ENCODE measurements at places on chromosomes 4 and X.

GRCh38 chr4:188603646-188604045 is 464.4 kb downstream of the TRIML1 start:
- no peak for DNase-seq

GRCh38 chr4:165945991-165946390 is 73.0 kb downstream of the TLL1 start:
- no peak for DNase-seq

DNA sequence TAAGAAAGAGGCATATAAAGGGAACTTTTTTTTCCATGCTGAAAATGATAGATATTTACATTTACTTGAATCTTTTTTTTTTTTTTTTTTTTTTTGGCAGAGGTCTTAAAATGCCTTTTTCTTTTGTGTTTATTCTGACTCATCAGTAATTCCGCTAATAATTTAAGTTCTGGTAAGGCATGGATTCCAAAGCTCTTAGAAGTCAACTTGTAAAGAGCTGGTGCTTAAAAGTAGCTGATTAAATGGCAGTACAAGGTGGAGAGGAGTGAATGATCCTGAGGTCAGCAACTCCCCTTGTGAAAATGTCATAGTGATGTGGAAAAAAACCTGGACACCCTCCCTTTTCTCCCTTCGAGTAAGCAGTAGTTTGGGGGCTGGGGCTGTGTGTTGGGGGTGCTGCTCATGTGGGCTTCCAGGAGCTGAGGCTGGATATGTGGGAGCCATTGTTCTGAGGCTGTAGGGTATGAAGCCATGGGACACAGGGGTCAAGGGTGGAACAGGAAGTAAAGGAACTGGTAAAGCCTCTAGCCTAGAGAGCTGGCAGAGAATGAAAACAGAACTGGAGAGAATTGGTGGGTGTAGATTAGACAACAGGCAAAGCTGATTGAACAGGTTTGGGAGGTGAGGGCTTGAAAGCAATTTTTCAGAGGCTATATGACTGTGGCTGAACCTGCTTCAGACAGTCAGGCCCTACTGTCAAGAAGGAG is 41.0 kb upstream of the PITX2 start:
- DNase-seq = no peak

- DNase-seq = no peak
Measured at GRCh38 chr4:188930822-188931221, 791.6 kb downstream of the TRIML1 start.

GRCh38 chrX:550514-550913 is 80.1 kb upstream of the SHOX start:
- DNase-seq = no peak
